ENCODE measurements at places on chromosomes 1 and 21. TPM values are rescaled to one million over a fixed set of nuclear protein-coding genes. Genes with fewer than 3 reads are reported as not detected.

DNA sequence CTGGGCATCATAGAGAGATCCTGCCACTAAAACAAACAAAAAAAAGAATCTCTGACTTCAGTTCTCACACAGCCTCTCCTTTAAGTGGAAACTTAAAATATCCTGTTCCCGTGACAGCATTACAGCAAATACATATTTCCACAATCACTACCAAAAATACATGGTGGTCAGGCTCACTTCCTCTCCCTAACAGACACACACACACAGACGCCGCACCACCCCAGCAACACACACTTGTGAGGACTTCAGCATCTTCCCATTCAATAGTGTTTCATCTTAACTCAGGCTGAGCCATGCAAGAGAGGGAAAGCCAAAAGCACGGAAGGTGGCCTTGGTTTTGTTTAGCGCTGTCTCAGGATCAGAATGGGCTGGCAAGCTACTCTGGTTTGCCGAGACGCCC lies 21.9 kb downstream of the KIAA1614 start:
- no peak for DNase-seq

- DNase-seq, result no peak
These were observed 18.4 kb downstream of the VANGL1 start for GRCh38 chr1:115660151-115660550.

DNA sequence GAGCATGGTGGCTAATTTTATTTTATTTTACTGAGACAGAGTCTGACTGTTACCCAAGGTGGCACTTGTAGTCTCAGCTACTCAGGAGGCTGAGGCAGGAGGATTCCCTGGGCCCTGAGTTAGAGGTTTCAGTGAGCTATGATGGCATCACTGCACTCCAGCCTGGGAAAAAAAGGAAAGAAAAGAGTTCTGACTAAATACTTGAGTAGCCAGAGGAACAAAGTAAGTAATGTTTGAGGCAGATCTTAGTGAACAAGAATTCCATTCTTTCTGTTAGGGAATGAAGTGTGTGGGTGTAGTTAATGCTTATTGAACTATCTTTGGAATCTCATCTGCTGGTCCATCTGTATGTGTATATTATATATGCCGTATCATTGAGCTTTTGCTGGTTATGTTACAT lies 13.1 kb upstream of the EVI5 start:
- DNase-seq, result no peak

DNA sequence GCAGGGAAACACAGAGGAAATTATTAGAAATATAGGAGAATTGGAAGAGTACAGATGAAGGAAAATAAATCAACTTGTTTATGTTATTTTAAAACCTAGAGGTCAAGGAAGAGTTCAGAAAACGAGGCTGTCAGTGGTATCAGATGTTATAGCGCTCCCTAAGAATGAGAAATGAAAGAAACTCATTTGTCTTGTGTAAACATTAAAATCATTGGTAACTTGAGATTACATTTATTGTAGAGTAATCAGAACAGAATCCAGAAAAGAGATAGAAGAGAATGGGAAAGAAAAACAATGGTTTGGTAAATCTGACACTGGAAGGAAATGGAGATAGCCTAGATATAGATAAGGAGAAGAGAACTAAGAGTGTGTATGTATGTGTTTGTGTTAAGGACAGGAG lies 106.4 kb downstream of the ATF6 start:
- DNase-seq, result no peak

- no peak for DNase-seq
These were observed 76.8 kb upstream of the SOX13 start for GRCh38 chr1:203996126-203996525.

- no peak for DNase-seq
These were observed 16.0 kb upstream of the PIGV start for GRCh38 chr1:26771643-26772321.

DNA sequence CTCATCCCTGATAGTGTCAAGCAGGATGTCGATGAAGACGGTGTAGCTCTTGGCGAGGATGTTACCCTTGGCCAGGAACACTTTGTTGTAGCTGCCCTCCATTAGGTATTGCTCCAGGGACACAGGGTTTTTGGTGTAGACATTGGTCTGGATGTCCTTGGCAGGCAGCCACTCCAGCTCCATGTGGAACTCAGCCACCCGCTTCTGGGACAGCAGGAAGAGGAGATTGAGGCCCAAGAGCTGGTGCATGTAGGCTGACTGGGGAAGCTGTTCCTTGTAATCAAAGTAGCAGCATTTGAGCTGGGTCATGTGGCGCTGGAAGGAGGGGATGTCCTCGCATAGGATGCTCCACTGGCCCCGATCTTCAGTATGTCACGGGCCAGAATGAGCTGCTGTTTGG lies 9.5 kb downstream of the IL6R start:
- DNase-seq, result no peak

DNA sequence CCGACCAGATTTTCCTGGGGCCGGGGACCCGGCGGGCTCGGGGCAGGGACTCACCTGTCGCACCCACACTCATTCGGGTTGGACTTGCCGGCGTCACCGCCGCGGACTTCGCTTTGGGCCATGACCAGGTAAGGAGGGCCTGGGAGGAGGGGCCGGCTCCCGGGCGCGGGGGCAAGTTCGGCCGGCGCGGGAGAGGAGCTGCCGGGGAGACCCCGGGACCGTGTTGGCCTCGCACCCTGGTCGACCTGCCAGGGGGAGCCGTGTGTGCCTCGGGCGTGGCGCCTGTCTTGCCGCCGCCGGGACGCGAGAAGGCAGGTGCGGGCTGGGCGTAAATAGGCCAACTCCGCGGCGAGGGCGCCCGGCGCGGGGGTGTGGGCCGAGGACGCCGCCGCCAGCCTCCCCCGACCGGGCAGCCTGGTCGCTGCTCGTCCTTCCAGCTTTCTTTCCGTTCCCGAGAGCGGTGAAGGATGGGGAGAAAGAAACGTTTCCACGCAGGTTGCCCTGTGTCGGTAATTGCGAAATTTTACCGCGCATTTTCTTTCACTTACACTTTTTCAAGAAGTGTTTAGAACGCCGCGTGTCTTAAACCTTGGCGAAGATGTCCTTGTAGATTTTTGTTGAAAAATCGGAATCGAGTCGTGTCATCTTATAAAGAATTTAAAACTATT lies 558 bp downstream of the USP1 start:
- DNase-seq, result peak; percentile 31

- no peak for DNase-seq
These were observed 608 bp downstream of the SNRNP40 start for GRCh38 chr1:31295874-31296485.

DNA sequence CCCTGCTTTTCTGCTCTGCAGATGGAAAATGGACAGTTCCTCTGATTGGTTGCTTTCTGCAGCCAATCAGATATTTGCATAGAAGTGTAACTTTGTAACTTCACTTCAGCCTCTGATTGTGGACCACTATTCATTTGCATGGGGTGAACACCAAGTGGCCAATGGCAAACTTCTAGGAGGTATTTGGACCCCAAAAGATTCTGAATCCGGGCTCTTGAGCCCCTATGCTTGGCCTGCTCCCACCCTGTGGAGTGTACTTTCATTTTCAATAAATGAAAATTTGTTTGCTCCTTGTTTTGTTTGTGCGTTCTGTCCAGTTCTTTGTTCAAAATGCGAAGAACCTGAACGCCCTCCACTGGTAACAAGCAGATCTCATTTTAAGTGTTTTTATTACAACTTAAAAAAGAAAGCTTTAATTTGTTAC lies 6.4 kb upstream of the GSTM4 start:
- no peak for DNase-seq

DNA sequence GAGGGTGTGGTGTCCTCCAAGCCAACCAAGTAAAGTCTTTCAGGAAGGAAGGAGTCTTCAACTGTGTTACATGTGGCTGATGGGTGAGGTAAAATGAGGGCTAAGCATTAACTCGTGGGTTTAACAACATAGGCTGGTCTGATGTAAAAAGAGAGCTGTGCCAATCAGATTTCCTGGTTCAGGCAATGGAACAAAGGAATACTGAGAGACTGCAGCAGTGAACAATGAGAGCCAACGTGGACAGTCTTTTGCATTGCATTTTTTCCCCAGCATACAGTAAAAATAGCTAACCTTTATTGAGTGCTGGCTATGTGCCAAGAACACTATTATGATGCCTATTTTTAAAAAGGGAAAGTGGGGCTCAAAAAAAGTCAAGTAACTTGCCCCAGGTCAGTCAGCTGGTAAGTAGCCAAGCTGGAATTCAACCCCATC lies 31.1 kb downstream of the DLGAP3 start:
- DNase-seq, result no peak

DNA sequence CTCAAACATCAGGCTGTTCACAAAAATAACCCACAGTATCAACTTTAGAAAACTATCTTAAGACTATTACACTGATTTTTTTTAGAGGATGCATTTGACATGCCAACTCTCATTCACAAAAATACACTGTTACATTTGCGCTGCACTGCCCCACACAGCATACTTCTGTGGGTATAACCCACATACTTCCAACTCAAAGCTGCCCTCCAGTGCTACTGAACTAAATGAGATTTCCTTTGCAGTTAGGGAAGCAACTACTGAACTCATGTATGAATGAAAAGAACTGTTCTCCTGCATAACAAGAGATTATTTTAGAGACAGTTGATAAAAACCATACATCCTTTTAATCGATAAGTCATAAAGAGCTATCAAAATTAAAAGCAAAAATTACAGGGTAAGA lies 25.8 kb upstream of the GADD45A start:
- DNase-seq, result no peak

The LCE6A gene
- total RNA-seq, result not detected

The DDAH1 gene
- total RNA-seq, result 79.0 TPM

DNA sequence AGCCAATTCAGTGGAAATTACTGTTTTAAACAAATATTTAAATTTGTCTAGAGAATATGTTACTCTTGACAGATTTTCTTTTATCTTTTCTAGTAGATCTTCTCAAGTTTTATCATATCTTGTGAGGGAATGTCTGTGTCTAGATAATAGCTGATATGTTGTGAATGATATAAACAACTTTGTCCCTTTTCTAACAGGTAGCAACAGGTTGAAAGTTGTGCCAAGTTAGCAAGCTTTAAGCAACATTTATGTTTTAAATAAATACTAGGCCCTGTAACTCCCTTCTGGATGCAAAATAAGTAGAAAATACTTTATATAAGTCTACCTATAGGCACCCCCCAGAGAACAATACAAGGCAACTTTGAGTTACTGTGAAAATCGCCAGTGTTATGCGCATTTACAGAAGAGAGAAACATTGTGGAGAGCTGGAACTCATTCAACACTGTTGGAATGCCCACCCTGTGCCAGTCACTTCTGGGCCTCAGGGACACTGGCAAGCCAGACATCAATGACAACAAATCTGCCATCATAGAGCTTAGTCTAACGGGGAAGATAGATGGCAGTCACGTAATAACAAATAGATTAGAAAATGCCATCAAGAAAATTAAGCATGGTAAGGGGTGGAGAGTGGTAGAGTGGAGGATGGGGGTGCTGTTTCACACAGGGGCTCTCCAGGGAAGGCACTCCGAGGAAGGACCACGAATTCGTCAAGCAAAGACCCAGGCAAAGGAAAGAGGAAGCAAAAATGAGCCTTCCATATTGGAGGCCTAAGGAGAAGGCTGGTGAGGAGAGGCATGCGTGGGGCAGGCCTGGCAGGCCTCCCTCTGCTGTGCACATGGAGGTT lies 4.4 kb downstream of the MAP3K21 start:
- DNase-seq, result no peak

DNA sequence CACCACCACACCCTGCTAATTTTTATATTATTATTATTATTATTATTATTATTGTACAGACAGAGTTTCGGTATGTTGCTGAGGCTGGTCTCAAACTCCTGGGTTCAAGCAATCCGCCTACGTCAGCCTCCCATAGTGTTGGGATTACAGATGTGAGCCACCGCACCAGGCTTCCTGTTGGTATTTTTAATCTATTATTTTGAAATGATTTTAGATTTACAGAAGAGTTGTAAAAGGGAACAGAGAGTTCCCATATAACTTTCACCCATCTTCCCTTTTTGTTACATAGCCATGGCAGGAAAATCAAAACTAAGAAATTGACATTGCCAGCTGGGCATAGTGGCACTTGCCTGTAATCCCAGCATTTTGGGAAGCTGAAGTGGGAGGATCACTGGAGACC lies 42.9 kb upstream of the CITED4 start:
- no peak for DNase-seq

GRCh38 chr1:199404191-199404590 lies 623.3 kb upstream of the NR5A2 start:
- DNase-seq, result peak; percentile 19

- no peak for DNase-seq
These were observed 47.6 kb downstream of the B3GALT5 start for GRCh38 chr21:39660191-39660980.

DNA sequence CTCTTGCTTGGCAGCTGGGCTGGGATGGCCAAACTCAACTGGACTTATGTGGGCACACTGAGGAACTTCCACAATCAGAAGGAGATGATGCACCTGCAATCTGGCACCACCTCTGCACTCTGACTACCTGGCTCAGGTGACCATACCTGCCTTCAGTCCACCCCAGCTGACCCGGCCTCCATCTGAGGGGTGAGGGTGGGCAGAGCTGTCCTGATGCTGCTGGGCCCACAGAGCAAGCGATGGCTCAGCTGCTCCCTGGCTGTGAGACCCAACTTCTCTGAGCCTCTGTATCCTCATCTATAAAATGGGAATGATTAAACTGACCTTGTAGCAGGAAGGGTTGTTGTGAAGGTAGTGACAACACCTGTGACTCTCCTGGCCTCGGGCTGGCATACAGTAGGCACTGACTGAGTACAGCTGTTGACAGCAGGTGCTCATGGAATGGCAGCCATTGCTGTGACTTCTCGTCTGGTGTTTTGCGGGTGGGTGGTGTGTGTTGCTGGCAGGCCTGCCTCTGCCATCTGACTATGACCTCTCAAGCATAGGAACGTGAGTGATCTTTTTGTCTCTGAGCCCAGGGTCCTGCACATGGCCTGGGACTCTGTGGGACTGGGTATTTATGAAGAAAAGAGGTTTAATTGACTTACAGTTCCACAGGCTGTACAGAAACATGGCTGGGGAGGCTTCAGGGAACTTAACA lies 438.5 kb downstream of the PTPRU start:
- no peak for DNase-seq

DNA sequence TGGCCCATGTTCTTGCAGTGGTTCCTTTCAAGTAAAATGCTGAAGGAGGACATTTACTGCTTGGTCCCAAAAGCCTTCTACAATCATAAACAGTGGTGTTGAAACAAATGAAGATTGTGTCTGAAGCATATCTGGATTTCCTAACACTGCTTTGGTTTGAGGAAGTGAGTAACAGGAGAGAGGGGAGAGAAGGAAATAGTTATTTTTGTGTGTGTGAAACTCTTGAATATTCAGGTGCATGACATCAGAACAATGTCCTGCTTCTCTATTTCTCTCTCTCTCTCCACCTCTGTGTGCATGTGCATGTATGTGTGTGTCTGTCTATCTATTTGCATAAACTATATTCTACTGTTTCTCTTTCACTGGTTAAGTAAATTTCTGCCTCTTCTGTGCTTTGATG lies 61.4 kb upstream of the TNFSF18 start:
- DNase-seq, result no peak

The ADCY10 gene
- total RNA-seq, result 0.27 TPM

The SPRR2G gene
- not detected for total RNA-seq

- DNase-seq, result no peak
These were observed 7.8 kb downstream of the GLIS1 start for GRCh38 chr1:53731043-53731600.

Measured in cerebellum (tissue), 4 donors.